Activated CD4-positive, alpha-beta T cell treated with anti-CD3 and anti-CD28 coated beads, Interleukin-2, Interleukin-6, amounts not matched to agents 100 ng/mL and 50 ng/mL, durations not matched to agents 16 hours and 8 hours (primary cell): ENCODE measurements at places on chromosomes 12 and 14.

GRCh38 chr14:23399136-23399535, 8.9 kb downstream of the MYH6 start:
- no peak for DNase-seq

DNA sequence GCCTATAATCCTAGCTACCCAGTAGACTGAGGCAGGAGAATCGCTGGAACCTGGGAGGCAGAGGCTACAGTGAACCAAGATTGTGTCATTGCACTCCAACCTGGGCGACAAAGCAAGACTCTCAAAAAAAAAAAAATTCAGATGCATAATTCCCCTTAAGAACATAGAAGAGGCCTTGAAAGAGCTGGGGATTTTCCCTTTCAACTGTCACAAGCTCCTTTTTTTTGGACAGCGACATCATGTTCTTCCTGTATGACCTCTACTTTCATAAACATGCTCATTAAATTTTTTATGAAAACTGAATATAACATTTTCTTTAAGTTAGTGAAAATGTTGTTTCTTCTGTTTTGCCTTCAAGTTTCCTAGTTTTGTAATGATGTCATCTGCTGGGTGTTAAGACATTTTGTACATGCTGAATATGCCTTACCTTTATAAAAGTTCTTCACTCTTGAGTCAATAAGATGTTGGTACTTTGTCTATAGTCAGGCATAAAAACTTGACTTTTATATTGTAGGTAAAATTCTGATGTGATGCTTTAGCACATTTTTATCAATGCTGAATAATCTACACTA, 76.0 kb downstream of the PTHLH start:
- DNase-seq: no peak

DNA sequence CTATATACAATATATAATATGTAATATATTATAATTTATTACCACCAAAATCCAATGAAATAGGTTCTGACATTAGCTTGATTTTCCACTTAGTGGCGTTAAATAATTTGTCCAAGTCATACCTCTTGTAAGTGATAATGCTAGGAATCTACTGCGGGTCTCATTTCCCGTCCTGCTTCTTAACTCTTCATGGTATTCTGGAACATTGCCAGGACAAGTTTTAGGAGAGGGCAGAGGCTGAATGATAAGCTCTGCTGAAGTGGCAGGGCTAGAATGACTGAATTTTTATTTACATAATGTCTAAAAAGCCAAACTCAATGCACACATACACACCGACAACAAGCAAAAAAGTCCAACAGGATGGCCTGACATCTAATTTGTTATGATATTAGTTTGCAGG, 70.4 kb upstream of the PTPRQ start:
- DNase-seq: no peak

GRCh38 chr14:51806026-51807023, 54.1 kb upstream of the GNG2 start:
- no peak for DNase-seq

DNA sequence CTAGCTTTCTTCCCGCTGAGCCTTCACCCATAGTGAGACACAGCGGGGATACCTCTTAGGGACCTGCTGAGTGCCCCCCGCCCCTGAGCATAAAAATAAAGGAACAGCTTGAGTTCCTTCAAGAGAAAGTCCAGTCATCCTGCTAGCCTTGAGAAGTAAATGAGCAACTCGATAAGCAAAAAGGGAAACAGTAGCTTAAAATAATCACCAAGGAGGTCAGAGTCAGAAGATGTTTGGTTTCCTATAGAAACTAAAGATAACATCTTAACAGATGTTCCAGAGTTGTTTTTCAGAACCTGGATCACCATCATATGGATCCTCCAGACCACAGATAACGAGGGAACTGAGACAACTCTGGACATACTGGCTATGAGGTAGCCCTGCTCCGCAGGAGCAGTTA, 94.0 kb downstream of the BCAT1 start:
- no peak for DNase-seq

GRCh38 chr14:33568935-33569579, 381.8 kb downstream of the EGLN3 start:
- no peak for DNase-seq

GRCh38 chr12:98678946-98679610, 34.0 kb downstream of the APAF1 start:
- no peak for DNase-seq

DNA sequence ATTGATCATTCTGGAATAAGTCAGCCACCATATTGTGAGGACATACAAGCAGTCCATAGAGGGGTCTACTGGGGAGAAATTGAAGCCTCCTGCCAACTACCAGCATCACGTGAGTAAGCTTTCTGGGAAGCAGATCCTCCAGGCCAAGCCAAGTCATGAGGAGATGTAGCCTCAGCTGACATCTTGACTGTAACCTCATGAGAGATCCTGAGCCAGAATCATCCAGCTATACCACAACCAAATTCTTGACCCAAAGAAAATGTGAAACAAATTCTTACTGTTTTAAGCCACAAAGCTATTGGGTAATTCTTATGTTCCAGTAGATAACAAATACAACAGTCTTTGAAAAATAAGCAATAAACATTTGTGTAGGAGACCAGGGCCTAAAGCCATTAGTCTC, 479.4 kb upstream of the DCN start:
- no peak for DNase-seq

GRCh38 chr14:26137161-26137560, 460.7 kb downstream of the NOVA1 start:
- DNase-seq: no peak

DNA sequence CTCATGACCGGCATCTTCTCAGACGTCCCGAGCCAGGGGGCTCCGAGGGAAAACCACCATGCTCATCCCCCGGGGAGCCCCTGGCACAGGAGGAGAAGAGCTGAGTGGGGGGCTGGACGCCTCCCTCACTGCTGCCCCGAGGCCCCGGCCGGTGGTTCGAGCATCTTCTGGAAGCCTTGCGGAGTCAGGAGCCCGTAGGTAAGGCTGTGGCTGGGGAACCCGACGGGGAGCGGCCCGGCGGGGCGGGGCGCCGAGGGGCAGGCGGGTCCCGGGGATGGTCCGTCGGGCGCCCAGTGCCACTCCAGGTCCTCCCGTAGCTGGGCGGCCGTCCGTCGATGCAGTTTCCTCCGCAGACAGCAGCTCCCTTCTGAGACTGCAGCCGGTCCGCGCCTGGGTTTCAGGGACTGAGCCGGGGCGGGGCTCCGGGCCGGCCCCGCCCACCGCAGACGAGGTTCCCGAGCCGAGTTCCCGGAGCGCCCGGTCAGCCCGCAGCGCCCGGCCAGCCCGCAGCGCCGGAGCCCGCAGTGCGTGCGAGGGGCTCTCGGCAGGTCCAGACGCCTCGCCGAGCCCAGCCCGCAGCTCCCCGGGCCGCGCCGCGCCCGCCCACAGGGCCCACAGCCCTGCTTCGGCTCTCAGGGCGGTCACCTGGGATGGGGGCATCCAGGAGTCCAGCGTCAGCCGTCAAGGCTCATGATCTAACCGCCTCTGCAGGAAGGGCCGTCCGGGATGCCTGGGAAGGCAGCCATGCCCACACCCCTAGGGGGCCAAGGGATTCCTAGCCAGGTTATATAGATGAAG, at the start of gene PGF:
Gene PGF (minus strand): TSS at position 369 of the 798 bp plus-strand sequence. CDS start 355 bp downstream, at position 14.
- DNase-seq: peak; percentile 31

DNA sequence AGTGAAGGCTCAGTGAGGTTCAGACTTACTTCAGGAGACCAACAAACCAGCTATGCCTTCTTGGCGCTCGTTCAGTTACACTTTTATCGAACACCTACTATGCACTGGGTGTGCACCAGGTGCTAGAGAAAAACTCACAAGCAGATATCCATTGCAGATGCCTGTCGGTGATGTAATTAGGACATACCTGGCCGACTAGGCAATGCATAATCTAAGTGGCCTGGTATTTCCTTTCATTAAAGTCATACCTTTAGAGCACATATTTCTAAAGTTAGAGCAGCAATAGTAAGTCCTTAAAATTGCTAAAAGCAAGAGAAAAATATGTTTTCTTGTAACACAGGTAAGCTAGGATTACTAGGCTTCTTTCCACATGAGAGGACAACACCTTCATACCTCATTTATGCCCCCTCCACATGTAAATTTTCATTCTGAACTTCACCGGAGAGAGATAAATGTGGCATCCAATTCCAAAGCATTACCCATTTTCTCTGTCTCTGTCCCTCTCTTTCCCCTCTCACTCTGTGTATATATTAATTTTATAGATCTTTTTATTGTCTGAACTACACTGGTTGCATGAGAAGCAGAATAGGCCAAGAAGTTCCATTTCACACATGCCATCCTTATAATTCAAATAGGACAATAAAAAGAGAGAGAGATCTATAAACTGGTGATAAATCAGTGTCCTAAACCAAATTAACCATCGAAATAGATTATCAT, 242.2 kb downstream of the SPTSSA start:
- no peak for DNase-seq

- no peak for DNase-seq
Measured at GRCh38 chr14:104445086-104445485, 134.5 kb upstream of the C14orf180 start.

- no peak for DNase-seq
Measured at GRCh38 chr14:25803386-25804018, 753.6 kb upstream of the STXBP6 start.

DNA sequence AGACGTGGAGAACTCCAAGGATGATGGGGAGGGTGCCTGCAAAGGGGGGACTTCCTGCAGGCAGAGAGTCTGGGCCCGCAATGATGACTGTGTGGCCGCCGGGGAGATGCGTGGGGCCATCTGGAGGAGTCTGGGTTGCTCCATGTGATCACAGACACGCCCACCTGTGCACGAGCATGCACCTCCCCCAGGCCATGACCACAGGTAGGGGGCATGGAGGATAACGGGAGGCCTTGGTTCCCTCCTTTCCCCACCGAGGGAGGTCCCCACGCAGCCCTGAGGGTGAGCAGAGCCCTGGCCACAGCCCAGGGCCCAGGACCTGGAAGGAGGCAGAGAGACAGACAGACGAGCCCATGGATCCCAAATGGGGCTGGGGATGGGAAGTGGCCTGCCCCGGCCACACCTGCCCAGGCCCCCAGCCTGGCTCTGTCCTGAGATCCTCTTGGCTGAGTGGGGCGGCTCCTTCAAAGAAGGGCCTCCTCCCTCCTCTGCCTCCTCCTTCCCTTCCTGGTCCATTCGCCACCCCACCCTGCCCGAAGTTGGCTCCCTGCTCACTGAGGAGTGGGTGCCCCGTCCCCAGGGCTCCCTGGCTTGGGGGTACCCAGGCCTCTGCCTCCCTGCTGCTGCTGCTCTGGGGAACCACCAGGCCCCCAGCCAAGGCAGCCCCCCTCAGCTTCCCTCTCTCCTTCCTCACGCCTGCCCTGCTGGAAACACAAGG, 138.2 kb downstream of the CALM1 start:
- no peak for DNase-seq

- no peak for DNase-seq
Measured at GRCh38 chr12:132373901-132374611, 44.7 kb upstream of the GALNT9 start.

- no peak for DNase-seq
Measured at GRCh38 chr14:93549595-93549994, 118.9 kb downstream of the UNC79 start.

DNA sequence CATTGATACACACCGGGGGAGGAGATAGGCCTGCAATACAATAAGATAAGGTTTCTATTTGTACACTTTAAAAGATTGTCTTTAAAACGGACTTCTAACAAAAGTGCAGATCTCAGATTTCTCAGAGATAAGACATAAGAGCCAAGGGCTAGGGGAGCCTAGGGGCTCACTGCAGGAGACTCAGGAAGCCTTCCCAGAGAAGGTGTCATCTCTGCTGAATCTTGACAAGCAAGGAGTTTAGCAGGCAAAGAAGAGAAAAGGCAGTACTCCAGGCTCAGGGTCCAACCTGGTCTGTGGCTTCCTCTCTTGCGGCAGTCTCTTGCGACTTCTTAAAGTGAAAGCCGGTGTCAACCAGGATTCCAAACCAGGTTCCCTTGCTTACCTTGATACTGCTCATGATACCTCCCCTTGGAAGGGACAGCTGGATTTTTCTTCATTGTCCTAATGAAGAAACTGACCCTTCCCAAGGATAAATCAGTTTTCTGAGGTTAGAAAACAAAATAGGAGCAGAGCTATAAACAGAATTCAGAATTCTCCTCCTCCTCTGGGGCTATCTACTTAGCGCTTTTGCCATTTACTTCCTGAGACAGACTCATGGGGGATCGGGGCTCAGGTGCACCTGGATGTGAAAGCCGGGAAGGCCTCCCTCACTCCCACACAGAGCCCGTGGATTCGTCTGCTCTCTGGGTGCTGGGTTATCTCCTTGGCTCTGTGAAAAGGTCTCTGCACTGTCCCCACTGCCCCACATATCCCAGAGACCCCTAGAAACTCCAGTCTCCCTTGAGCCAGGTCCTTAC, 1.7 kb upstream of the SCNN1A start:
- DNase-seq: no peak

DNA sequence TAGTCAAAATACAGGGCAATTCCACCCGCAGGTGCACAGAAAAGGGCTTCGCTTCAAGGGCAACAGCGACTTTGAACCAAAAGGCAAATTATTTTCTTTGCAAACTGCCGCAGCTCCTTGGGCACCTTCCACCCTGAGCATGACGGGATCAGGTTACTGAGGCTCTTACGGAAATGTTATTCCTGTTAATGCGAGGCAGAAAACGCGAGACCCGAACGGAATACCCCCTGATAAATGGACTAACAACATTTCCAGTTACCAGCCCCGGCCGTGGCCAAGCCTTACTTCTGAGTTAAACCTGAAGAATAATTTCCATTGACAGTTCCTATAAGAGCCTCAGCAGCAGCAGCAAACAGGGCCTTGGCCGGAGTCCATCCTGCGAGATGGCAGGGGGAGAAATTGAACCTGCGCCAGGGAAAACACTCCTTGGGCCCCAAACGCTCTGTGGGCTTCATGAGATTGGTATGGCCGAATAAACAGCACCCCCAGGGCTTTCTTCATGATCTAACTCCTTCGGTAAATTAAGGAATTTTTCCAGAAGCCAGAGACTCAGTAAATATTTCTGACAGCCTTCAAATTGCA, 70.0 kb upstream of the DICER1 start:
- DNase-seq: no peak

GRCh38 chr14:99703381-99703780, 19.3 kb downstream of the CYP46A1 start:
- DNase-seq: no peak

- DNase-seq: peak; percentile 23
Measured at GRCh38 chr12:132653567-132654290, 33.4 kb downstream of the POLE start.

- DNase-seq: no peak
Measured at GRCh38 chr12:31215518-31216232, 110.3 kb downstream of the SINHCAF start.

DNA sequence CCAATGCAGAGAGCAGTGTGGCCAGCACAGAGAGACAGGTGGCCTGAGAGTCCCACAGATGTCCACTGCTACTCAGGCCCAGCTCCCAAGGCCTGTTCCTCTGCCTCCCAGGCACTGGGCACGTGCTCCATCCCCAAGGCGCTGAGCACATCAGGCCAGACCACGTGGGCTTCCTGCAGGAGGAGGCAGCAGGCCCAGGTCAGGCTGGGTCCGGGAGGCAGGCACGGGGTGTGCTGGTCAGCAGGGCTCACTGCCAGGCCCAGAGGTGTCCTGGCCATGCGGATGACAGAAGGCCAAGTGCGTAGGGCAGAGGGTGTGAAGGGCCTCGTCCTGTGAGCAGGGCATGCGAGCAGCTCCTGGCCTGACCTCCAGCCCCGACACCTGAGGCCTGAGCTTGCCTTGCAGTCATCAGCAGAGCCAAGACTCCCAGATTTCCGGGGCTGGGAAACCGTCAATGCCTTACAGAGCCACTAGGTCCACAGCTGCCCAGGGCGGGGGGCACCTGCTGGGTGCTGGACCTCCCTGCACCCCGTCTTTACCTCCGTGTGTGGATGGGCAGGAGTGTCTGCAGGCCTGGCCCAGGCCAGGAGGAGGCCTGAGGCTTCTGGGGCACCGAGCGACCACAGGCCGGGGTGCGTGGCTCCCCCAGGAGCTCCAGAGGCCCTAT, 14.9 kb downstream of the TRMT61A start:
- DNase-seq: no peak
